ENCODE measurements at places on chromosomes 7 and 10.

DNA sequence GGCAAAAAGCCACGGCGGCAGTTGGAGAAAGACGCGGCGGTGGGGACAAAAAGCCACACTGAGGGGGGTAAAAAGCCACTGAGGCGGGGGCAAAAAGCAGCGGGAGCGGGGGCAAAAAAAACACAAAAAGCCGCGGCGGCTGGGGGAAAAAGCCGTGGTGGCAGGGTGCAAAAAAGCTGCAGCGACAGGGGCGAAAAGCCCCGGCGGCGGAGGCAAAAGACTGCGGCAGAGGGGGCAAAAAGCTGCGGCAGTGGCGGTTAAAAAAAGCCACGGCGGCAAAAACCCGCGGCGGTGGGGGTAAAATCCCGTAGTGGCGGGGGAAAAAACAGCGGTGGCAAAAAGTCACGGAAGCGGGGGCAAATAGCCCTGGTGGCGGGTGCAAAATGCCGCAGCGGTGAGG lies 527.3 kb downstream of the ZNF33B start:
- DNase-seq, result no peak

DNA sequence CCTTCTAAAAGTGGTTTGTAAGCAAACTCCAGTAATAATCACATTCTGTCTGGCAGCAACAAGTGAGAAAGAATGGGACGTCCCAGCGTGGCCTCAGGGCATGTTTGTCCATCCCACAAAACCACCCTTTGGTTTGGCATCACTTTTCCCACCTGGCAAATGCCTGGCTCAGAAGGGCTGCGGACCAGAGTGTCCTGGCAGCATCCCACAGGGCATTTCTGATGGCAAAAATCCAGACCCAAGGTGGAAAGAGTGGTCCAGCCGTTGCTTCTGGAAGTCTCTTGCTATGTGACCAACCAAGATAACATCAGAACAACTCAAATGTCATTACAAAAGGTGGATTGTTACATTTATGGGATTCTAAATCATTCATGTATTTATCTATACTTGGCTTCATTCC lies 174.4 kb downstream of the CREB5 start:
- DNase-seq, result no peak

GRCh38 chr10:1923586-1923985 lies 186.3 kb upstream of the ADARB2 start:
- no peak for DNase-seq

DNA sequence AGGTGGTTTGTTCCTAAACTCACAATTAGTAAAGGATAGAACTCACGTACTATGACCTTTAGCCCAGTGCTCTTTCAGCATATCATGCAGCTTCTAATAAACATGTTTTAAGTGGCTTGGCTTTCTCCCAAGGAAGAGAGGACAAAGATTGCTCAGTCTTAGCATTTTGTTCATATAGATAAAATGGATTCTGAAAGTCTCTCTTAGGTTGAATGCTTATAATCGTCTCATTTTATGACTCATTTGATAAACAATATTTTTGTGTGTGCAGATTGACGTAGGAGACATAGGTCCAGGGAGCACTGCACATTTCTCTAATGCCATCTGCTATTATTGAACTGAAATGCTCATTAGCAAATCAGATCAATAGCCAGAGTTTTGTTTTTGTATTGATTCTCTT lies 44.8 kb downstream of the GNAT3 start:
- no peak for DNase-seq

DNA sequence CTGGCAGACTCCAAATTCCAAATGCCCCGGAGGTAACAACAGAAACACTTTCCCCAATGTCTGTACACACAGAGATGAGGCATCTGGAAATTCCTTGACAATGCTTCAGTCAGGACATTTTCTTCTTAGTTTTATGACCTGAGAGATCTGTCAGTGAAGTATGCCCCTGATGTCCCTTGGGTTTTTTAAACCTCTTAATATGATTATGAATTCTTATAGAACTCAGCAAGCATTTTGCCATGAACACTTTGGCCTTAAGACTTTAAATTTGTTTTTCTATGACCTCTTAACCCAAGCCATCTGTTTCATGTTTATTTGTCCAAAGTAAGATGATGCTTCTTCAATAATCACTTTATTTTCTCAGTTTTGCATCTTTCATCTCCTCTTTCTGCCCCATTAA lies 1206.2 kb downstream of the GATA3 start:
- no peak for DNase-seq

GRCh38 chr7:140539461-140539860 lies 60.2 kb upstream of the MKRN1 start:
- no peak for DNase-seq

DNA sequence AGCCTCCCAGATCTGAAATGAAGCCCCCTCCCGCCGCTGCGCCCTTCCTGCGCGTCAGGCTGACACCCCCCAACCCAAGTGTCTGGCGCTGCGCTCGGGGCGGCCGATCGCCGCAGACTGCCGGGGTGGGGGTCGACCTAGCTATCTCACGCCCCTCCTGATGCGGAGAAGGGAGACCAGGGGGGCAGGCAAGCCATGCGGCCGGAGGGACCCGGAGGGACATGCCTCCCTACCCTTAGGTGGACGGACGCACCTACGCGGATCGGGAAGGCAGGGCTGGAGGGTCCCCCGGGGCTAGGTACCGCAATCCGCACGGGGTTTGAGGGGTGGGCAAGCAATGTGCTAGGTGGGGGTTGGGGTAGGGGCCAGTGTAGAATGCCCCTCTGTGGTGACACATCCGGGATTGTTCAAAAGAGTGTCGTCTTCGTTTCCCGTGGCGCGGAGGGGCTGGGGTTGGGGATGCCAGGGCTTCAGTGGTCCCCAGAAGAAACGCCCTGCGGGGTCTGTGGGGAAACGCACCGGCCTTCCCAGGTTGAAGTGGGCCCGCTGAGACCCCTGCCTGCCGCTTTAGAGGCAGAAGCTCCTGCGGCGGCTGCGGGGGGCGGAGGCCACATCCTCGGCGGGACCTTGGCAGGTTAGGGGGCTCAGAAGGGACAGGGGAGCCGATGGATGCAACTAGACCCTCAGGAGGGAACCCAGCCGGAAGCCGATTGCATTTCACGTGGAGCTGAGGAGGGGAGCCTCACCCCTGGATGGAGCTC lies 913 bp downstream of the ADCYAP1R1 start:
- no peak for DNase-seq
